ENCODE measurements at places on chromosomes 12 and 14. TPM values are rescaled to one million over a fixed set of nuclear protein-coding genes. Genes with fewer than 3 reads are reported as not detected.

DNA sequence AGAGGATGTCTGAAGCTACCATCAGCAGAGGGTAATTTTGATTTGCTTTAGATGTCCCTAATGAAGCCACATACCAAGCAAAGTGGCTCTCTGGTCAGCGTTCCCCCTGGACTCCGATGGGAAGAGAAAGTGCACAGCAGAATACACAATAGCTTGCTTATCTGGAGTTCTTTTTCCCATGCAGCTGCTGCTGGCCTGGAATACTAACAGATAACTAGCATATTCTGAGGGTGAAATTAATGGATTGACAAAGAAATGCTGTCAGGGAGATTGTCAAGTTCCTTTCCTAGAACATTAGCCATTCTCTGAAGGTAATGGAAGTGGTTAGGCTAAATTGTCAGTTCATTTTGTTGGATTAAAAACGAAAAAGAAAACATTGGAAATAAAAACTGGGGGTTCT is 391.3 kb downstream of the FLRT2 start:
- DNase-seq, result no peak

DNA sequence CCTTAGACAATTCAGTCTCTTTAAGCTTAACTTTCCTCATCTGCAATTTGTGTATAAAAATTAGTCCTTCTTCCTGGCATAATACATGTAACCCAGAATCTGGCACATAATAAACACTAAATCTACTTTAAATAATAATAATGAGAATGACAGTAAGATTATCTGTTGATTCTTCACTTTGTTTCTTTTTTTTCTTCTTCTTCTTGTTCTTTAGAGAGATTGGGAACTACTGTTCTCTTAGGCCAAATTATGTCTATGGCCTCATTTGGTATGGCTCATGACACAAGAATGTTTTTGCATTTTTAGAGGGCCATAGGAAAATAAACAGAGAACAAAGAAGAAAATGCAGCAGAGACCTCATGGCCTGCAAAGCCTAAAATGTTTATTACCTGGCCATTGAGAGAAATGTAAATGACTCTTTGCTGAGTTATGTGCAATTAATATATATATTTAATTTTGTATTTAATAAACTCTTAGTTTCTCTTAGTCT is 275.8 kb downstream of the SLC6A15 start:
- DNase-seq, result no peak

Gene TAPBPL
- total RNA-seq, result 71.2 TPM

Gene TAS2R13
- total RNA-seq, result 0.96 TPM

DNA sequence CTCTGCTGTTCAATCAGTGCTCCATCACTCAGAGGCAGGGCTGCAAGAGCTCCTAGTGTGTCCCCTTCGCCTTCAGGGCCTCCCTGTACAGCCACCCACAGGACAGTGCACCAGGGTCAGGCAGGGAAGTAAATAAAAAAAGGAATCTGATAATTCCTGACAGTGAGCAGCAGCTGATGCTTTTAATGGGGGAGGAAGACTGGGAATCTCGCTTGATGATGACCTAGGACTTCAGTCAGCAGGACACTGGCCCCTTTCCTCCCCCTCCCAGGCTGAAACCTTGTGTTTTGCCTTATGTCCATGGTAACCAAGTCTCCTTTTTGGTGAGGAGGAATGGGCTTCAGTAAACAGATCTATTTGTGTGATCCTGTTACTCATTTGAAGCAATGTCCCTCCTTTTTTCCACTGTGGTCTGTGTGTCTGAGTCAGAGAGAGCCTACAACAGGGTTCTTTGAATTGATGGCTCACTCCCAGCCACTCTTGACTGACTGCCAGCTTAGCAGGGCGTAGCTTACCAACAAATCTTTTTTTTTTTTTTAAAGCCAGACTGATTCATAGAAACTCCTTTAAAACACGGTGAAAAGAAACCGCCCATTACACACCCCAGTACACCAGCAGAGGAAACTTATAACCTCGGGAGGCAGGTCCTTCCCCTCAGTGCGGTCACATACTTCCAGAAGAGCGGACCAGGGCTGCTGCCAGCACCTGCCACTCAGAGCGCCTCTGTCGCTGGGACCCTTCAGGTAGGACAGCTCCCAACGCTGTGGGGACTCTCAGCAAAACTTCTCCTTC is at the start of gene EMP1:
Gene EMP1, plus strand, starts transcription at position 597 of the 792 bp plus-strand sequence. CDS start 14,785 bp downstream, outside the sequence.
- peak; percentile 68 for DNase-seq

DNA sequence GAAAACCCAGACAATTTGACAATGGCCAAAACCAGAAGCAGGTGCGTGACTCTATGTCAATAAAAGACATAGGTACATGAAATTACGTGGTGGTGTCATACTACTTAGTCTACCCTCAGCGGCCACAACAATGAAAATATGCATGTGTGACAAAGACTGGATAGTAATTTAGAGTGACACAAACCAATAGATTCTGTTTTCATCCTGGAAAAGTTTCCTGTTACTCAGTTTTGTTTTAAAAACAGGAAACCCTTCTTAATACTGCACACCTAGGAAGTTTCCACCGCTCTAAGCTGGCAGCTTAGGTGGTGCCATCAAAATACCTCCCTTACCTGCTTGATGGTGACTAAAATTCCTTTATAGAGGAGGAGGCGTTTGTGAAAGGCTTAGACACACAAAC is 15.1 kb downstream of the POU6F1 start:
- DNase-seq, result no peak

DNA sequence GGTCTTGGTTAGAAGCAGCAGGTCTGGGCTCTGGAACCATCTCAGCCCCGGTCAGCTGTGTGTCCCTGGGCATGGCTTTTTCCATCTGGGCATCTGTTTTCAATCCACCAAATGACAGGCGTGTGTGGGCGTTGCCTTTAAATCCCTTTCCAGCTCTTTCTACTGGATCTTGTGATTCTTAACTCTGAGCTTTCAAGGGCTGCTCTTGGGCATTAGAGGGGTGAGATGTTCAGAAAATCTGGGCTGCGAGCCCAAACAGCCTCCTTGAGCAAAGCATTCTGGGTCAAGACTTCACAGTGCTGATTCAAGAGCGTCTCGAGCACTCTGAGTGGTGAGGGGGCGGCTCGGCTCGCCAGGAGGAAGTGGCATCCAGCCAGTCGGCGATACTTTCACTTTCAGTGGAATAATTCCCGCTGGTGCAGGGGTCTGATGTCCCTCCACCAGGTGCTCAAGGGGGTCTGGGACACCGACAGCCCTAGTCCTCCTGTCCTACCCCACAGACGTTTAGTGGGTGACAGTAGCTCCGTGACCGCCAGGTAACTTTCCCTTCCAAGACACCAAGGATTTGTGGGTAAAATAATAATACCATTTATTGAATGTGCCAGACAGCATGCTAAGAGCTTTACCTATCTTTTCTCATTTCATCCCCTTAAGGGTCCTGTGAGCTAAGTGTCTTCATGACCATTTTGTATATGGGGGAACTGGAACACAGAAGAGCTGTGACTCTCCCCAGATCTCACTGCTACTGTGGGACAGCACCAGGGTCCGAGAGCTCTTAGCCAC is 114.0 kb downstream of the PLXNC1 start:
- DNase-seq, result peak; percentile 86

DNA sequence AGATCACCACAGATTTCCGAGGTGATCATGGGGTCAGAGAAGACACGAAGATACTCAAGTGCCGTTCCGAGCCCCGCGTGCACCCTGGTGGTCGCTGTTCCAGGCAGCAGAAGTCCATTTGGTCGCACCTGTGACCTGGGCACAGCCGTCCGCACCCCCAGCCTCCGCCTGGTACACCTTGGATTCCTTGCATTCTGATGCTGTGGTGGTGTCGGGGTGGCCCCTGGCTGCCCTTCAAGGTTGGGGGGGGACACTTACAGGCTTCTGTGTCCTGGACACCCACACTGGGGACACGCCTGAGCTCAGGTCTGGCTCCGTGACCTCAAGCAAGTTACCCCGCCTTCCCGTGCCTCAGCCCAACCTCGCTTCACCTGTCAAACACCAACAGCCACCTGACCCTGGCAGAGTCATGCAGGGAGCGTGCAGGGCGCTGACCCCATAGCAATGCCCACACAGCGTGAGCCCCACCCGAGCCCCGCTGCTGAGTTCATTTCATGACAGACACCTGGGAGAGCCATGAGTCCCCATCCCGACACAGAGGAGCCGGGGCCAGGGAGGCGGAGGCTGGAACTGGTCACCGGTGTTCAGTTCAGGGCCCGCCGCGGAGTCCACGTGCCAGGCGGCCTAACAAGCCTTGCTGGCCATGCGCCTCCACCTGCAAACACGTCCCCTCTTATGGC is 17.9 kb upstream of the GALNT9 start:
- no peak for DNase-seq

Gene POTEM
- 0.17 TPM for total RNA-seq

GRCh38 chr12:132806857-132807256 is 21.8 kb downstream of the GOLGA3 start:
- DNase-seq, result no peak

Gene NAV3
- not detected for total RNA-seq

DNA sequence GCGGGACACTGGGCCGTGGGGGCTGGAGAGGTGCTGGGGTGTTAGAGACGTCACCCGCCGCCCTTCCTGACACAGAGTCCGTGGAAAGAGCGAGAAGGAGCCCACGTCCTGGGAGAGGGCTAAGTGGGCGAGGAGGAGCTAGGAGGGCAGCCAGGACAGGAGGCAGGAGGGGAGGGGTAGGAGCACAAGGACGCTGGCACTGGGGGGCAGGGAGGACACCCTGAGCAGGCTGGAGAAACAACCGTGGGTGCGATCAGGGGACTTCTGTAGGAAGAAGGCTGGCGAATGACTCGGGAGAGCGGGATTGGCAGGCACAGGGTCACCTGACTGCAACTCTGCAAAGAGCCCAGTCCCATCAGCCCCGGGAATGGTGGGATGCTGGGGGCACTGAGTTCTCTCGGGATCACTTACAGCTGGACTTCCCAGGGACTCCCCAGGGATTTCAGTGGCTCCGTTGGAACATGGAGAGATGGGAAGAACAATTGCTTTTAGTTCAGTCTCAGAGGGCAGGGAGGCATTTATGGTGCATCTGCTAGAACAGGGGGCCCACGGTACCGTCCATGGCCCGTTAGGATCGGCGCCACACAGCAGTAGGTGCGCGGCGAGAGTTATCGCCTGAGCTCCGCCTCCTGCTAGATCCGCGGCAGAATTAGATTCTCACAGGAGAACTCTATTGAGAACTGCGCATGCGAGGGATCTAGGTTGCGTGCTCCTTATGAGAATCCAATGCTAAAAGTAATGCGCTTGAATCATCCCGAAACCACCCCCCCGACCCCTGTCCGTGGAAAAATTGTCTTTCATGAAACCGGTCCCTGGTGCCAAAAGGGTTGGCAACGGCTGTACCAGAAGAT is 24.3 kb downstream of the UBR7 start:
- no peak for DNase-seq

DNA sequence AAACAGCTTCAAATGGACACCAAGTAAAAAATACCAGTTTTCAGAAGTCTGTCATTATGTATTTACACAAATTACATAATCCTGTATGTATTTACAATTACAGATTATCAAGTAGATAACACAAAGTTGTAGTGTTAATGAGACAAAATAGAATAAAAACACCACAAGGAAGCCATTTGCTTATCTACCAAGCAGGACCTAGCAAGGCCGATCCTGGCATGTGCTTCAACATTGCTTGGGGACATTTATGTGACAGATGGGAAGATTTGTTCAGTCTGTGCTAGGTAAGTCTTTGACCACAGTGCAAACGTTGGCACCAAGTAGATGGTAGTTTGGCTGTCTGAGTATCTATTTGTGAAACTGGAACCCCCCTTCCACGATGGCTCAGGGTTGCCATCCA is 35.8 kb downstream of the BCAT1 start:
- no peak for DNase-seq

Gene TAS2R50
- 2.0 TPM for total RNA-seq

GRCh38 chr14:63893701-63894458 is 41.1 kb downstream of the SYNE2 start:
- no peak for DNase-seq

Gene FLRT2
- not detected for total RNA-seq

Gene FOS
- 103 TPM for total RNA-seq

DNA sequence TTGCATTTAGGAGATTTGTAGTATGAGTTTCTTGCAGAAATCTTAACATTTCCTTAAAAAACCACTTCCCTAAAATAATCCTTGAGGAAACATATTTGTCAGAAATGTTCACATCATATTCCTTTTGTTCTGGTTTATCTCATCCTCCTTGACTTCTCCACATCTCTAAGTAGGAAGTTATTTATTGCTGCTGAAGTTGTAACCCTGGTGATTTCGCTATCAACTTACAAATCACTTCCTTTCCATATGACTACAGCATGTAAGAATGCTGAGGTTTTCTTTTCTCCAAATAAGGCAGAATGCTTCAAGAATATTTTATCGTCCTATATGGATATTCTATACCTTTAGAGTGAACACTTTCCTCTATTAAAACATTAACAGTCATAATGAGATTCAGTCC is 751.7 kb downstream of the NRXN3 start:
- DNase-seq, result no peak

DNA sequence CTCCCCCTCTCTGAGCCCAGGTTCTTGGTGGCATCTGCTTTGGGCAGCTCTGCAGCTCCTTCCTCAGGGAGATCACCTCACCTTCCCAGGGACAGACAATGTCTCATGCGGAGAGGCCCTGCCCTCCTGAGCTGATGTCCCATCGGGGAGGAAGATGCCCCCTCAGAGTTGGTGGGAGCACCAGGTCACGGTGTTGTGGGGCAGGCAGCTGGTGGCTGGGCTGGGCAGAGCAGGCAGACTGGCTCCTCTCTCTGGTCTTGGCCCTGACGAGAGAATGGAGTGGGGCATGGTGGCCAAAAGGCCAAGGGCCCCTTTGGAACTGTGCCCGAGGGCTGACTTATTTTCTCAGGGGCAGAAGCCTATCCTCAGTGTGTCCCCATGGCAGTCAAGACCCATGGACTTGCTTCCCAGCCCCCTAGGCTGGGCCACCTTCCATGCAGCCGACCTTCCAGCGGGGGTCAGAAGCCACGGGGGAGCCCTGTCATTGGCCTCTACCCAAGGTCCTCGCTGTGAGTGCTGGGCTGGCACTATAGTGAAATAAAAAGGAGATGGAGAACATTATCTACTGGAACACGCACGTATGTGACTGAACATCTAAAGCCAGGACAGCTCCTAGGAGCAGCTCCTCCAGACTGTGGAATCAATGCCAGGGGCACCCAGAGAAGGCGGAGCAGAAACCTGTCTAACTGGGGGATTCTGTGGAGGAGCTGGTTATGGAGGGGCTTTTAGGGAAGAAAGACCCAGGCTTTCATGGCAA is 21.9 kb downstream of the PPP2R5C start:
- no peak for DNase-seq

GRCh38 chr12:119385659-119386058 is 51.1 kb downstream of the CCDC60 start:
- DNase-seq, result no peak

Gene ANHX
- total RNA-seq, result not detected

Gene ACSM4
- total RNA-seq, result not detected

GRCh38 chr14:97021001-97021400 is 223.8 kb downstream of the VRK1 start:
- DNase-seq, result no peak

DNA sequence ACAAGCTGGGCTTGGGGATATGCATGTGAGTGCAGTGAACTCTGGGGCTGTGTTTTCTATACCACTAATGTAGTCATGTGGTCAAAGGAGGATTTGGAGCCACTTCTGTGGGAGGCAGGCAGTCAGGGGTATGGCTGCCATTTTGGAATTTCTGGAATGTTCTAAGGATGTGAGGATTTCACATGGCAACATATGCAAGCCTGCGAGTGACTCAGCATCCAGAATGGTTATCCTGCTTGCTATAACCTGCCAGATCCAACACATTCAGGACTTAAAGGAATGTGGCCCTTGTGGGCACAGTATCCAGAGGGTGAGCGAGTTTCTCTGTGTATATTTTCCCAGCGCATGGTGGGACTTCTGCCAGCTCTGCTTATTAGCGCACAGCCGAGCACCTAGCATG is 249.2 kb upstream of the PWP1 start:
- DNase-seq, result no peak

Gene SLC38A4
- not detected for total RNA-seq

Measured in B cell (primary cell).